ENCODE measurements at places on chromosomes 11 and 22. TPM values are rescaled to one million over a fixed set of nuclear protein-coding genes. Genes with fewer than 3 reads are reported as not detected.

OR52H1 gene
- total RNA-seq = 0.26 TPM

CYB5R3 gene
- total RNA-seq = 68.0 TPM

CD3E gene
- 31.6 TPM for total RNA-seq

DNA sequence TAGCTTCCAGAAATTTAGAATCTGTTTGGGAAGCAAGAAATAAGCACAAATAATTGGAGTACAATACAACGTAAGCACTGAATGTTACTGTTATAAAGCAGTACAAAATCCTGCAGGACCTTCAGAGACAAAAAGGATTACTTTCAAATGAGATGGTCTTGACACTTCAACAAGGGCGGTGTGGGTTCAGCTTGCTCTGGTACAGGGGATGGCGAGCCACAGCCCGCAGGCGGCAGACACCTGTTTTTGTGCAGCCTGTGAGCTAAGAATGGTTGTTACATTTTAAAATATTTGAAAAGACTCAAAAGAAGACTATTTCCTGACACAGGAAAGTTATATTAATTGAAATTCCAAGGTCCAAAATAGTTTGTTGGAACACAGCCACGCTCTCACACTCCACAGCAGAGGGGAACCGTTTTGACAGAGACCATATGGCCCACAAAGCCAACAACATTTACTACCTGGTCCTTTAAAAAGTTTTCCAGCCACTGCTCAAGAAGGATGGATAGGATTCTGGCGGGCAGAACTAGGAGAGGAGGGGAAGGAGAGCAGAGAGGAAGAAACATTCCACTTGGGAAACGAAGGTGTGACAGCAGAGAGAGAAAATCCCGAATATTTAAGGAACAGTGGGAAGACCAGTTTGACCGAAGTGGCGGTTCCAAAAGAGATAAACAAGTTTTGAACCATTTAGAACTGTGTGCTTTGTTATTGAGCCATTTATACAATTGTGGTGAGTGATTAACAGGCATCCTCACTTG, 6.3 kb downstream of the PRDM10 start:
- DNase-seq = no peak

DNA sequence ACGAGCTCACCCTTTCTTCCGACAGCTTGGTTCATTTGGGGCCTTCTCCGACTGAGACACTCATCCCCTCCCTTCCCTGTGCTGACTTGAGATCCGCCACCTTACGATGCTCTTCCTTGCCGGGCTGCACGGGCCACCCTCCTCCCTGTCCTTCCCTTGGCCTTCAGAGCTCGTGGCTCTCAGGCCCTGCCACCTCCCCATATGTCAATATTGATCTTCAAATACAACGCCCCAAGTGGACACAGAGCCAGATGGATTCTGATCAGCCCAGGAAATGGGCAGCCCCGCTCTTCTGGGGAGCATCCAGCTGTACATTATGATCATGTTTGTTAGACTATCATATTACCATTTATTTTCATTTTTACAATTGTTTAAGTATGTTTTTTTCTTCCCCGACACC, 812.8 kb downstream of the TBC1D22A start:
- no peak for DNase-seq

LRRC55 gene
- total RNA-seq = not detected

DNA sequence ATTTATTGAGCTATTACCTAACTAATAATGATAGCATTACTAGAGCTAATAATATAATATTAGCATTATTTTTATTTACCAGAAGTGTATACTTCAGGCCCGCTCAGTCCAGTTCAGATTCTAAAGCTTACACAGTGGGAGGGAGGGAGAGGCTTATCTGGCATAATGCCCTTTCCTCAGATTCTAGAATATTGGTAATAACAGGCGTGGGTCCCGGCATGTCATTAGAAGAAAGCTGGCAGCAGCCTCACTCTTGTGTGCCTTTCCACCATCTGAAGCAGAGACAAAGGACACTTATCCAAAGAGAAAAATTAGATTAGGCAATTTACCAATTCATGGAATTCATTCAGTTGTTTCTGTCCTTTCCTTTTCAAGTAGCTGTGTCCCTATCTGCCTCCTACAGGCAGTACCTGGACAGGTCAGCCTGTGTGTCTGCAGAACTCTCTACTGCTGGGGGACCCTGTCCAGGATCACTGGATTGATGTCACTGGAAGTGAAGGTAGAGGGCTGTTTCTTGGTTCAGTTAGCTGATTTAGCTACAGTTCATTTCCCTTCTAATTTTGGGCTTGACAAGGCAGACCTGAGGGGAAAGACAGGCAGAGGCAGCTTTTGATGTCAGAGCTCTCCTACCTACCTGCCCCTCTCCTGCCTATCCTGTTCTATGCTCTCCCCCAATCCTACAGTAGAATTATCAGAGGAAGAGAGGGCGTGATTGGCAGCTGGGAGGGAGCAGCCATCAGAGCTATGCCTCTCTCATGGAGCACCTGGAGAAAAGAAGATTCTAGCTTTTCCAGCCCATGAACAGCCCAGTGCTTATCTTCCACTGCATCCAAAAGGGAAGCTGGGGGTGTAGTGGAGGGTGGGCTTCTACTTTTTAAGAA, 20.3 kb upstream of the CCDC90B start:
- no peak for DNase-seq

GRCh38 chr11:19442554-19442910, 201.8 kb upstream of the E2F8 start:
- DNase-seq = no peak

DNA sequence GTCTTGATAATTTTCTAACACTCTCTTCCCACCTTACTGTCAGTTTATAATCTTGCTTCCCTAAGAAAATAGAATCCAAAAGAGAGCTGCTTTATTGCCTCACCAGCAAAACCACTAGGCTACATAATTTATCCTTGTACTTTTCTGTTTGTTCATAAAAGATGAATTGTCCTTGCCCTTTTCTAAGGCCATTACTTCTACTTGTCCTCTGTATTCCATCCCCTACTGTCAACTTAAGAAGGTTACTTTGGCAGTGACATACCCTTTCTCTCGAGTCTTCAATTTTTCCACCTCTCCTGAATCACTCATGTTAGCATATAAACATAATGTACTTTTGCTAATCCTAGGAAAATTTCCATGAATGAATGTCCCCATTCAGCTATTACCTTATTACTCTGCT, 18.0 kb downstream of the BIRC2 start:
- DNase-seq = no peak

- DNase-seq = peak; percentile 21
Observed at GRCh38 chr11:45355706-45356041, 69.5 kb upstream of the SYT13 start.

DNA sequence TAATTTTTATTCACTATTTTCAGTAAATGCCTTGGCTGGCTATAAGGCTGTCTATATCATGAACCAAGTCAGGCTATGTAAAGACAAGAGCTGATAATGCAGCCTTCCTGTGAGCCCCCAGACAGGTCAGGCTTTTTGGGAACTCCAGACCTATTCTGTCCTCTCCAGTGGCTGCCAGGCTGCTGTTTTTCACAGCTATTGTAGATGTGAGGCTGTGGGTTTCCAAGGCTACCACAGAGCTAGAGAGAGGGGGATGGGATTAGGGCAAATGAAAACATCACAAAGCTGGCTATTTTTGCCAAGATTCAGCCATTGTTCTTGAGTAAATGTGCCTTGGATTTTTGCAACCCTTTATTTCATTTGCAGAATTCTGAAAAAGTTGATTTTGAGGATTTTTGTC, 55.7 kb upstream of the SORL1-AS1 start:
- peak; percentile 42 for DNase-seq

GRCh38 chr22:32531931-32532819, 57.6 kb downstream of the FBXO7 start:
- no peak for DNase-seq

DNA sequence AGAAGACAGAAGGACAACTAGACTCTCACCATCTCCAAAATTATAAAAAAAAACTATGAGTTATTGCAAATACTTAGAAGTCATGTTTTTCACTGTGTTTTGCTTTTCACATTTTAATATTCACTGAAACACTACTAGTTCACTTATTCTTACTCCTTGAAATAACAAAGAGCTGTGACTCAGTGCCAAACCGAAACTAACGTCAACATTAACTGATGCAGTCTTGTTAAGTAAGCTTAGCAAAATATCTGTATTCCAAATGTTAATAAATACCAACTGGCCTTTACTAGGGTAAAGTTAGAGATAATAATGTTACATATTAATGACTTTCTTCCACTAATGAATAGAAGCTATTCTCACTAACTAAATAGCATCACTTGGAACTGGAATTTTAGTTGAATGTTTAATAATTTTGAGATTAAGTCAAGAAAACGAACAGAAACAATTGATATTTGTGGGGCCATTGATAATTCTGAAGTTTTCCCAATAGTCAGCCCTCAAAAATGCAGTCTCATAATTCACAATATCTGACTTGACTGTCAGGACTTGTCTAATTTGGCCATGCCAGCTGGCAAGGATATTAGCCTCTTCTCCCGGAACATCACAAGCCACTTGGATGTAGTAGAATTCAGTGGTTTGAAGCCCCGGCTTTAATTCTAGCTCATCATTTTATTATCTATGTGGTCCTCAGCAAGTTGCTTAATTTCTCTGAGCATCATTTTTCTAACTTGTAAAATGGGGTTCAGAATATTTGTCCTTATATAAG, 230.1 kb upstream of the DDI1 start:
- DNase-seq = no peak

CD44 gene
- 354 TPM for total RNA-seq

- DNase-seq = no peak
Observed at GRCh38 chr11:30485222-30485621, 100.9 kb downstream of the MPPED2 start.

GRCh38 chr11:106014620-106015019, 7.4 kb downstream of the MSANTD4 start:
- DNase-seq = no peak

CYTH4 gene
- total RNA-seq = 260 TPM

- DNase-seq = no peak
Observed at GRCh38 chr11:122813894-122814270, 24.4 kb upstream of the CRTAM start.

UBE2L6 gene
- 103 TPM for total RNA-seq

DNA sequence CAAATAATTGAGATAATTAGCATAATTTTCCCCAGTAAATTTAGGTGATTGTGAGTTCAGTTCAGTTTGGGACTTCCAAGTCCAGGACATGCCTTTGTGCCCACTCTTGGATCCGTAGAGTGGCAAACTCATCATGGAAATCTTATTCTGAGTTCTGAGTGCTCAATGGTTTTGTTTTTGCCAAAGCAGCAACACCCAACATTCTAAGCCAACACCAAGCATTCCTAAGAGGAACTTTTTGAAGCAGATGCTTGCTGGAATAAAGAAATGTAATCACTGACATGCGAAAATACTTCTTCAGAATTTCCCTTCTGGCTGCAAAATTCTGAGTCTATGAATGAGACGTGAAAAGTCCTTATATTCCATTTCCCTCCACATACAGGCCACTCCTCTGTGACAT, 10.4 kb downstream of the MMP27 start:
- DNase-seq = no peak

DNA sequence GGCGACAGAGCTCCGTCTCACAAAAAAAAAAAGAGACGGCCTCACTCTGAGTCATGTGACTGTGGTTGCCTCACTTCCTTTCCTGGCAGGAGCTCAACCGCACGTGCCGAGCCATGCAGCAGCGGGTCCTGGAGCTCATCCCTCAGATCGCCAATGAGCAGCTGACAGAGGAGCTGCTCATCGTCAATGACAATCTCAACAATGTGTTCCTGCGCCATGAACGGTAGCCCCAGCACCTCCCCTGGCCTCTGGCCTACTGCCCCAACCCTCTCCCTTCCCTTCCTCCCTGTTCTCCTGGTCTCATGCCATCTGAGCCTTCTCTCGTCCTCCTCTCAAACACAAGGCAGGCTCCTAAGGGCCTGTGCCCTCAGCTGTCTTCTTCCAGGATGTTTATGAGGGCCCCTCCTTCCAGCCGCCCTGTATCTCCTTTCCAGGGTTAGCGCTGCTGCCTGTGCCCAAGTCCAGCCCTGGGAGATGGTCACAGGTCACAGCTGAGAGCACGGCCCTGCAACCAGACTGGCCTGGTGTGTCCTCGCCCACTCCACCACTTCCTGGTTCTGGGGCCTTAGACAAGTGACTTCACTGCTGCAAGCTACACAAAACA, 30.7 kb downstream of the TOM1 start:
- peak; percentile 72 for DNase-seq

DNA sequence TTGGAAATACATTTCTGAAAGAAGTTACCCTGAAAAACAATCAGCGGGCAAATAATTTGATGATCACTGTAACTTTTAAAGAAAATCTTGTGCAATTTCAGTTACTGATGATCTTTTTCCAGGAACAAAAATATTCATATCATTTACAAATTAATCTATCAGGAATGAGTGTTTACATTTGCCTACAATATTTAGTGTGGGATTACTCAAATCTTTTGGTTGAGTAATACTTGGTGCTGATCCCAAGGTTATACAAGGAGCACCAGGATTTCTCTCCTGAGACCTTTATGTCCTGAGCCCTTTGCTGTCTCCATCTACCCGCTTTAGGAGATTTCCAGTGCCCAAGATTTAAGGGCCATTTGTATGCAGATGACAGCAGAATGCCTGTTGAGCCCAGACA, 116.1 kb downstream of the ATXN10 start:
- DNase-seq = no peak

LRRC74B gene
- total RNA-seq = 0.11 TPM

GRCh38 chr11:69100454-69101114, 51.9 kb downstream of the TPCN2 start:
- DNase-seq = no peak

GRCh38 chr22:29689880-29690213, 30.0 kb upstream of the CABP7 start:
- no peak for DNase-seq

DNA sequence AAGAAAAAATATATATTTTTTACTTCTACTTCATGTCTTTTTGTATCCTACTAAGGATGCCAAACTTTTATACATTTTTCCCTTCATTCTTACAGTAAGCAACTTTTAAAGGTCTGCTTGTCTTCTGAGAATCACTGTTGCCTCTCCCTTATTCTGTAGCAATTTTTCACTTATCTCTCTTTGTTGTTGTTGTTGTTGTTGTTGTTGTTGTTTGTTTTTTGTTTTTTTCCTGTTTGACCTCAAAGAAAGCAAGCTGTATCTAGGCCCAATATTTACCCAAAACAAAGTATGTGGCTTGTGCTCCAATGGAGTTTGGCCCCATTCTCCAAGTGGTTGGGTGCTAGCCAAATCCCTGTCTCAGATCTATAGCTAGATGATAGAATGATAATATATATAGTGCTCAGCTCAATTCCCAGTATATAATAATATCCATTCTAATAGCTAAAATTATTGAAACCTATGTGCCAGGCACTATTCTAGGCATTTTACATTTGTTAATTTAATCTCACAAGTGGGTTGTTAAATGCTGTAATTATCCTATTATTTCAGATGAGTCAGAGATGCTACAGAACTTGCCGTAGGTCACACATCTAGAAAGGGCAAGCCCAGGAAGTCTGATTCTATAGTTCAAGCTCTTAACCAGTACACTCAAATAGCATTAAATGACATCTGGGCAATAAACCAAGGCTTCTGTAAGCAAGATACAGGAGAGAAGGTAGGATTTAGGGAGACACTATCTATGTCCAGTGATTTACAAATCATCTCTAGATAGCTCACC, 205.1 kb upstream of the PITPNB start:
- DNase-seq = no peak

DNA sequence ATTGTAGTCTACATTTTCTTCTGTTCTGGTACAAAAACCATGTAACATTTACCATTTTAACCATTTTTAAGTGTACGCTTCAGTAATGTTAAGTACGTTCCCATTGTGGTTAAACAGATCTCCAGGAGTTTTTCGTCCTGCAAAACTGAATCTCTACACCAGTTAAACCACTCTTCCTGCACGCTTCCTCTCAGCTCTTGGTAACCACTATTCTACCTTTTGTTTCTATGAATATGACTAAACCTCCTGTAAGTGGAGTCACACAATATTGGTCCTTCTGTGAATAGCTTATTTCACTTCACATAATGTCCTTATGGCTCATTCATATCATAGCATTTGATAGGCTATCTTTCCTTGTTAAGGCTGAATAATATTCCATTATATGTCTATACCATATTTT, 7.1 kb upstream of the EXT2 start:
- no peak for DNase-seq
